ENCODE measurements at places on chromosomes 7 and 10.

GRCh38 chr10:114955984-114956383 lies 18.0 kb downstream of the TRUB1 start:
- no peak for DNase-seq

GRCh38 chr10:120105492-120105891 lies 213.0 kb downstream of the SEC23IP start:
- no peak for DNase-seq

- peak; percentile 56 for DNase-seq
Measured at GRCh38 chr7:118080947-118081346, 103.0 kb upstream of the LSM8 start.

DNA sequence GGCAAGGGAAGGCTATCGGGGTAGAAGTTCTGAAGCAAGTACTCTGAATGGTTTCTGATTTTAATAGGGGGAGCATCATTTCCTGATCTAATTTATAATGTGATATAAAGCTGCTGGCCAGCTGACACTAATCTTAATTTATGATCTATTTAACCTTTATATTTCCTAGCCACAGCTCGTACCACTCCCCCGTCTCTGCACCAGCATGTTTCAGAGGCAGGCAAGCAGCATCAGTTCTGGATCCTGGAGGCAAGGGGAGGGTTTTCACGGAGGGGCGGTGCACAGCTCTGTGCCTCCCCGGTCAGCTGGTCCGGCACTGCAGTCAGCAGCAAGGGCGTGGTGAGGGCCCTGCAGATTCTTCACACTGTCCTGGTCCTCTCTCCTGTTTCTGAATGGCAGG lies 30.0 kb downstream of the MGMT start:
- no peak for DNase-seq

- DNase-seq = no peak
Measured at GRCh38 chr7:41447450-41448042, 255.3 kb downstream of the INHBA start.

GRCh38 chr7:87204933-87205332 lies 14.6 kb downstream of the TMEM243 start:
- no peak for DNase-seq

DNA sequence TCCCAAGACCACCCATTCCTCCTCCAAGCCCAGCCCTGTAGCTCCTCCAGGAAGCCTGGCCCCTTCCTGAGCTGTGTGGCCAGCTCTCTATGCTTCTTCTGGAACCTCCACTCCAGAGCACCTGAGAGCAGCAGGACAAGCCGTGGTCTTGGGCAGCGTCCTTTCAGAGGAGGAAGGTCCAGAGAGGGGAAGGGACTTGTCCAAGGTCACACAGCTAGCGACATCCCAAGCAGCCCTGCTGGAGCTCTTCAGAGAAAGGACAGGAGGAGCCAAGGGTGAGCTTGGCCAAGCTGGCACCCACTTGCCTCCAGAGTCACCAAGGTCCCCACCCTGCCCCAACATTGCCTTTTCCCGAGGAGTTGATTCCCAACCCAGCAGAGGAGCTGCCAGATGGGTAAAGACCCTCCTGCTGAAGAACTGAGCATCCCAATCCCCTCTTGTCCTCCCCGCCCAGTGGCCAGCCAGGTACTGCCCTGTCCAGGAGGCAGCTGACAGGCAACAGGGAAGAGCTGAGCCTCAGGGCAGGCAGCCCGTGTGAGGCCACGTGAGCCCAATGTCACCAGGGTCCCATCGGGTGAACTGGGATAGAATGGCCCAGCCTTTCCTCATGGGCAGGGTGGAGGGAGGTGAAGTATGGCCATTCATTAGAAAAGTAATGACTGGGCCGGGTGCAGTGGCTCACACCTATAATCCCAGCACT lies 46.2 kb downstream of the UNC5B start:
- DNase-seq = no peak

GRCh38 chr10:28595613-28596012 lies 62.7 kb downstream of the WAC start:
- no peak for DNase-seq

GRCh38 chr7:81155654-81156373 lies 237.0 kb upstream of the SEMA3C start:
- DNase-seq = no peak

DNA sequence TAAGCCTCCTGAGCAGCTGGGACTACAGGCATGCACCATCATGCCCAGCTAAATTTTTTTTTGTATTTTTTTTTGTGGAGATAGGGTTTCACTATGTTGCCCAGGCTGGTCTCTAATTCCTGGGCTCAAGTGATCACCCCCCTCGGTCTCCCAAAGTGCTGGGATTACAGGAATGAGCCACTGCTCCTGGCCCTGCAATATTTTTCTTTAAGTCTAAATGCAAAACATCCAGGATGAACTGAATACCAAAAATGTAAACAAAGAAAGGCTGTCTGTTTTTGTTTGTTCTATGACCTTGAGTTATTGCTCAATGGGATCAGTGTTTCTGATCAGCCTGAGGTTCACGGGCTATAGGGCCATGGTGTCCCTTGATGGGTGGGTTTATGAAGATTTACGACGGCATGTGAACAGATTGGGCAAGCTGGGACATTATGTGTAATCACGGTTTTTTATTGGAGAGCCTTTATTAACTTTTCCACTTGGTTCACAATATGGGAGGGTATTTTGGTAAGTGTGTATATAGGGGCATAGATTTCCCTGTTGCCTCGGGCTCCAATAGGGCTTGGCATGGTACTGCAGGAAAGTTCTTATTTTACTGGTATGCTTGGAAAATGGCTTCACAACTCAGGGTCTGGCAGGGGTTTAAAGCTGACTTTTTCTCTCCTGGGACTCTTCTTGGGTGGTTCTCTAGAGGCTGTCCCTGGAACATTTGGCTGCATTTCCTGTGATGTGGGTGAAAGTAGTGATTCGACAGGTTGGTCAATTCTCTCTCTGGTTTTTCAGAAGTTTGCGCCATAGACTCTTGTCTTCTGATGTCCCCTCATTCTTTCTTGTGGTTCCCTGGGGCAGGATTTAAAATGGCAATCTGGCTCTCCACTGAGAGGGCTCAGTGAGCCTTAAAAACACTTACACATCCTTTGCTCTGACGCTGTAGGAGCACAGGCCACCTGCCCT lies 41.6 kb downstream of the MRPS33 start:
- no peak for DNase-seq

GRCh38 chr10:29435809-29436501 lies 147.1 kb downstream of the LYZL1 start:
- DNase-seq = no peak

DNA sequence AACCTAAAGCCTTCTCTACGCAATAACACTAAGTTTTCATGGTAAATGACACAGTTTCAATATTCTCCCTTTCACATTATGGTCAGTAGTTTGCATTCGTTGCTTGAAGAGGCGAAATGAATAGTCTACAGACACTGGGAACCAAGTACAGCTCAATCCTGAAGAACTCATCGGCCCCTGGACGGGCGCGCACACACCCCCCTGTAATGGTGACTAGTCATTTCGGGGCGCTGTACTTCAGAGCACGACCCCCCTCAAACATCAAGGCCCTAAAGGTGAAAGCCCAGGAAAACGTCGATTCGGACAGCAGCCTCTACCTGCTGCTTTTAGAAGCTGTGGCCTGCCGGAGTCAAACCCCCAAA lies 1.0 kb downstream of the NT5C2 start:
- DNase-seq = peak; percentile 37

- DNase-seq = no peak
Measured at GRCh38 chr10:104680467-104681401, 39.6 kb downstream of the SORCS3 start.
